ENCODE measurements at places on chromosomes 3 and 15.

GRCh38 chr3:99248130-99248529 lies 346.6 kb upstream of the DCBLD2 start:
- no peak for DNase-seq

GRCh38 chr3:58206406-58207011 lies 4.3 kb downstream of the DNASE1L3 start:
- DNase-seq: peak; percentile 28

DNA sequence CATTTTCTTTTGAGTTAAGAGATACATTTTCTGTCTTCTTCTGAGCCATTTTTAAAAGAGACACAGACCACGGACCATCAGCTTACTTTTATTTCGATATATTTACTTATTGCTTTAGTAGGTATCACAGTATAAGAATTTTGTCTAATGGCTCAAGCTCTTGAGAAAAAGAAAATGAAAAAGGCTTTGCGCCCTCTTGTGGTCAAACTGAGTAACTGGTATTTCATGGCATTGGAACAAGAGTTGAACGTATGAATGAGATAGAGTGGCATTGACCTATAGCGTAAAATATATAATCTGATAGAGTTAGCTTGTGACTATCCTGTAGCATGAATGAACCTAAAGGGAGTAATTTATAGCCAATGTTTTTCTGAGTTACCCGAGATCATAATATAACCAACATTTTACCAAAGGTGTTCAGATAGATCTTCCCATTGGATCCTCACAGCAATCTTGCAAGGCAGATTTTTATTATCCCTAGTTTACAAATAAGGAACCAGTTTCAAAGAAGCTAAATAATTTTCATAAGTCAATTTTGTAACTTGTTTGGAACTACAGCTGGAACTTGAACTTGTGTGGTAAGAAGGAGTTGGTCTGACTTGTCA lies 154.6 kb downstream of the POLR2M start:
- DNase-seq: no peak

- DNase-seq: peak; percentile 74
Measured at GRCh38 chr15:59528961-59529402, 82.6 kb upstream of the GCNT3 start.

- no peak for DNase-seq
Measured at GRCh38 chr3:130654921-130655320, 91.7 kb downstream of the PIK3R4 start.

DNA sequence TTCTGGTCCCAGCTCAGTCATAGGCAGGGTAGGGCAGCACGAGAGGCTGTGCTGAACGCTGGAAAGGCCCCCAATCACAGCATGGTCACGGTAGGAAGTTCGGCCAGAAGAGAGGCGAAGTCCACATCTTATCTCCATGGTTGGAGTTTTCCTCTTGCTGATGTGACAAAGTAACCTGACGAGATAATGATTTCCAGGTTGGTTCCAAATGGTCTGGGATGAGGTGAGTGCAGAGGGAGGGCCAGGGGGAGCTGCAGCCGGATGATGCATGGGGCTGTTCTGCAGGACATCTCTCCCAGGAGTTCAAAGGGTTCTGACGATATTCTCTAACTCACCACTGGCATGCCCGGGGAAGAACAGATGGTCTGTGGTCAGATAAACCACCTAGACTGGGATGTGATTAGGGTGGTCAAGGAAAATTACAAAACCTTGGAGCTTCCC lies 83.2 kb upstream of the WNT5A start:
- no peak for DNase-seq

GRCh38 chr3:37183375-37183831 lies 9.0 kb upstream of the LRRFIP2 start:
- DNase-seq: no peak

DNA sequence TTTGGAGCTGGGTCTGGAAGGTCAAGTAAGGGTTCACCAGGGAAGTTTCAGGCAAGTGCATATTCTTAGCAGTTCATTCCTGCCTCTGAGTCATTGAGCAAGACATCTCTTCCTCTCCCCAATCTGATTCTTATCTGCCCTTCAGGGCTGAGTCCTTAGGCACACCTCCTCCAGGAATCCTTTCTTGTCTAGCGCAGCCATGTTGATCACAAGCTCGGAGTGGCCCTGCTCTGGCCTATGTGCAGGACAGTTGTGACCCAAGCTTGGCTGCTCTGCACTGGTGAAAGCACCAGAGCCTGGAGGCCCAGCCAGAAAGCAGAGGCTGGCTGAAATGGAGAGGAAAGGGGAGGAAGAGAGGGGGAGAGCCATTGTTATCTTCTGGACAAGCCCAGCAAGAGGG lies 30.9 kb upstream of the MRPS22 start:
- no peak for DNase-seq

- peak; percentile 65 for DNase-seq
Measured at GRCh38 chr3:12706504-12707253, 42.8 kb upstream of the RAF1 start.

GRCh38 chr15:42547918-42548248 lies 710 bp downstream of the LRRC57 start:
- no peak for DNase-seq

DNA sequence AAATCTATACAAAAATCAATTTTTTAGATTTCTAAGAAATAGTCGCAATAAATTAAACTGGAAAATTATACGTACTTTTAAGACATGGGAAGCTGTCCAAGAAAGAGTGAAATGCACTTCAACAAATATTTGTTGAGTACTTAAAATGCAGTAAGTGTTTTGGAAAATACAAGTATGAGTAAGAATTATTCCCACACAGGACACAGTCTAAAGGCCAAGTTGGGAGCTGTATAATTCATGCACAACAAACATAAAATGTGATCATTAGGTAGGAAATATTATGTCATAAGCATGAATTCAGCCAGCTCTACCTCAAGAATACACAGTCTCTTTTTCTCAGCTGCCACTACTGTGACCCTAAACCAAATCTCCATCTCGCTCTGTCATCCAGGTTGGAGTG lies 267.6 kb downstream of the CNTN3 start:
- DNase-seq: no peak

DNA sequence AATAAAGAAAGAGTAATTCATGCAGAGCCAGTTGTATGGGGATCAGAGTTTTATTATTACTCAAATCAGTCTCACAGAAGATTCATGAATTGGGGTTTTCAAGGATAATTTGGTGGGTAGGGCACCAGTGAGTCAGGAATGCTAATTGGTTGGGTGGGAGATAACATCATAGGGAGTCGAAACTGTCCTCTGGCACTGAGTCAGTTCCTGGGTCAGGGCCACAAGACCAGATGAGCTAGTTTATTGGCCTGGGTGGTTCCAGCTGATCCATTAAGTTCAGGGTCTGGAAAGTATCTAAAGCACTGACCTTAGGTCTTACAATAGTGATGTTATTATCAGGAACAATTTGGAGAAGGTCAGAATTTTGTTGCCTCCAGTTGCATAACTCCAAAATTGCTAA lies 998.6 kb upstream of the EPHA6 start:
- DNase-seq: no peak

Data from activated CD4-positive, alpha-beta memory T cell treated with anti-CD3 and anti-CD28 coated beads, Interleukin-2, amount 10 ng/mL, durations not matched to agents 7 days and 5 days (primary cell).